Purkinje cell (primary cell): ENCODE measurements at places on chromosomes 16 and 17. TPM values are rescaled to one million over a fixed set of nuclear protein-coding genes. Genes with fewer than 3 reads are reported as not detected.

SMIM36 gene
- polyA plus RNA-seq, result not detected in 2 replicates

CEMP1 gene
- polyA plus RNA-seq, result 1.0 TPM in 1 of 2 replicates, not detected in the other

PTX4 gene
- polyA plus RNA-seq, result not detected in 2 replicates

TNP2 gene
- polyA plus RNA-seq, result not detected in 2 replicates

SRCIN1 gene
- polyA plus RNA-seq, result 0.88 and 2.2 TPM in 2 replicates

SDK2 gene
- polyA plus RNA-seq, result 0.04 and 0.39 TPM in 2 replicates

HAS3 gene
- polyA plus RNA-seq, result 0.11 and 0.25 TPM in 2 replicates

PIK3R6 gene
- not detected in 2 replicates for polyA plus RNA-seq
